ENCODE measurements at places on chromosomes 11 and 22.

- no peak for DNase-seq
Measured at GRCh38 chr22:31212783-31213629, 908 bp downstream of the LIMK2 start.

- DNase-seq, result no peak
Measured at GRCh38 chr22:35491908-35492380, 48.7 kb upstream of the RASD2 start.

DNA sequence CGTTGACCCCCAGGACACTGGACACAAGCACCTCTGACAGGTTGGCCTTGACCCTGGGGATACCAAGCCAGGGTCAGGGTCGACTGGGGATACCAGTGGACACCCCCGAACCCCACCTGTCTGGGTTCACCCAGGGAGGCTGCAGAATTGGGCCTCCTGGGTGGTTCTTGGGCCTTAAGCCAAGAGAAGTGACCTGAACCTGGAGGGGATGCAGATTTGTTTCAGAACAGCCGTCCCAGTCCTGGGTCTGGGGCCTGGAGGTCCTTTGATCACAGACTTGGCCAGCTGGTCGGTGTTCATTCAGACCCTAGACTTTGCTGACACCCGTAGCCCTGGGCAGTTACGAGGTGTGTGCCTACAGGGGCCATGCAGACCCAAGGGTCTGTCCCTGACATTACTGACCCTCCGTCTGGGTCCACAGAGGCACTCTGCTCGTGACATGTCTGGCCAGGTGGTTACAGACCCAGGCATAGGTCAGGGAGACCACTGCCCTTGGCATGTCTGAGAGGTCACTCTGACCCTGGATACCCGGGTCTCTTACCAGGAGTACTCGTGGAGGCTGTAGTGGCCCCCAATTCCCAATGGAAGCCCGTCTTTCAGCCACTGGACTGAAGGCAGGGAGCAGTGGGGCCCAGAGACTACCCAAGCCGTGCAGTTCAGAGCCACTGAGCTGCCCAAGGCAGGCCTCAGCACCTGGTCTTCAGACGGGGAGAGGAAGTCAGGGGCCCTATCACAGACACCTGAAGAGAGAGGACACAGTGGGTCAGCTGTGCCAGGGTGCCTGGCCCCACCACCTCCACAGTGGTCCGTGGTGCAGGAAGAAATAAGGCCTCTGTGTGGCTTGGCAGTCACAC, 6.4 kb downstream of the SIGIRR start:
- DNase-seq, result no peak

DNA sequence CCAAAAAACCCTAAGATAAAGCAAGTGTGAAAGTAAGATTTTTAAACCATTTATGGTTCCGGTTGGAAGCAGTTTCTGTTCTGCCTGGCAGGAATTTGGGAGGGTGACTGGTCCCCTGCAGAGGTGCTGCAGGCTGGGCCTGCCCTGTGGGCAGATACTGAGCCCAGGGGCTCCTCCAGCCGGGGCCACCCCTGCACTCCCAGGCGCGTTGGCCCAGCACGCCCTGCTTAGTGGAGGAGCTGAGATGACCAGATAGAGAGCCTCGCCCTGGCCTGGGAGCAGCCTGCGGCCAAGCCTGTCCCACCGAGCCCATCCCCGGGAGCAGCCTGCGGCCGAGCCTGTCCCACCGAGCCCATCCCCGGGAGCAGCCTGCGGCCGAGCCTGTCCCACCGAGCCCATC, 8.0 kb downstream of the PHLDA2 start:
- DNase-seq, result no peak

- DNase-seq, result no peak
Measured at GRCh38 chr11:47229161-47229560, 14.4 kb downstream of the DDB2 start.

GRCh38 chr22:20145206-20145831, 5.5 kb downstream of the CCDC188 start:
- DNase-seq, result no peak

DNA sequence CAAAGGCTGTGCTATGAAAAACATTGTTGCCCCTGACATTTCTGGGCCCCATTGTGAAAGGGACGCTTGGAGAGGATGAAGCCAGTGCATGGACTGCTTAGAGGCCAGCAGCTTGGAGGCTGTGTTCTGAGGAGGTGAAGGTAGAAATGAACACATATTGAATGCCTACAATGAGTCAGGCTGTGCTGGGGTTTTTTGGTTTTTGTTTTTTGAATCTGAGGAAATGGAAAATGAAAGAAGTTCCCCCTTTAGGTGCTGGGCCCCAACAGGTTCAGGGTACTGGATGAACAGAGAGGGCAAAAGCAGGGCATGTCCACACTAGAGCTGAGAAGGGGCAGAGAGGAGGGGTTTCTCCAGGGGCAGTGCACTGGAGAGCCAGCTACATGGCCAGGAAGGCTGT, 166.1 kb upstream of the API5 start:
- DNase-seq, result no peak

GRCh38 chr11:35946766-35947165, 2.9 kb downstream of the LDLRAD3 start:
- DNase-seq, result no peak

- DNase-seq, result no peak
Measured at GRCh38 chr11:123905826-123906225, 3.9 kb downstream of the OR8D4 start.

DNA sequence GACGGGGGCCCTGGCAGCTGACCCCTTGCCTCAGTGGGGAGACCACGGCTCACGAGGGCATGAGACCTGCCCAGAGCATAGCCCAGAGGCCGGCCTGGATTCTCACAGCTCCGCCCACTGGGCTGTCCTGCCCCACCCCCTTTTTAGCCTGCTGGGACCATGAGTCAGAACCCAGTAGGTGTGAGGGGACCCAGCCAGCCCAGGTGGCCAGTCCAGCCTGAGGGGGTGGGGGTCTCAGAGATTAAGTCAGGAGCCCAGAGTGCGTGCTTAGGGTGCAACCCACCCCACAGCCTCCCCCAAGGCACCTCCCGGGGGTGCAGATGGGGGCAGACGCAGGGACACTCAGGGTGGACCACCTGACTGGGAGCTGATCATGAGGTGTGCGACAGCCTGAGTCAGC, 40.1 kb upstream of the PPARA start:
- DNase-seq, result no peak

GRCh38 chr11:127061947-127062346, 61.4 kb upstream of the KIRREL3 start:
- DNase-seq, result no peak

DNA sequence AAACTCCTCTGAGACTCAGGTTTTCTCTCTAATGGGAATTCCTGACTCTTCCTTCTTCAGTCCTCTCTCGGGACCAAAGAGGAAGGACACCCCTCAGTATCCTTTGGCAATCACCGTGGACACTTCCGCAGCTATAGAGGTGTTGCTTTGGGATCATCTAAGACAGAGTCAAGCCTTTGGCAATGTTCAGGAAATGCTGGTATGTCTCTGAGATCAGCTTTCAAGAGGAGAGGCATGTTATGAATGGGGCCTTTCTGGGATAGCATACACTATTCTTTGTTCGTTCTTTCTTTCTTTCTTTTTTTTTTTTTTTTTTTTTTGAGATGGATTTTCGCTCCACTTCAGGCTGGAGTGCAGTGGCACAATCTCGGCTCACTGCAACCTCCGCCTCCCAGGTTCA, 14.2 kb upstream of the OLFML1 start:
- DNase-seq, result no peak

DNA sequence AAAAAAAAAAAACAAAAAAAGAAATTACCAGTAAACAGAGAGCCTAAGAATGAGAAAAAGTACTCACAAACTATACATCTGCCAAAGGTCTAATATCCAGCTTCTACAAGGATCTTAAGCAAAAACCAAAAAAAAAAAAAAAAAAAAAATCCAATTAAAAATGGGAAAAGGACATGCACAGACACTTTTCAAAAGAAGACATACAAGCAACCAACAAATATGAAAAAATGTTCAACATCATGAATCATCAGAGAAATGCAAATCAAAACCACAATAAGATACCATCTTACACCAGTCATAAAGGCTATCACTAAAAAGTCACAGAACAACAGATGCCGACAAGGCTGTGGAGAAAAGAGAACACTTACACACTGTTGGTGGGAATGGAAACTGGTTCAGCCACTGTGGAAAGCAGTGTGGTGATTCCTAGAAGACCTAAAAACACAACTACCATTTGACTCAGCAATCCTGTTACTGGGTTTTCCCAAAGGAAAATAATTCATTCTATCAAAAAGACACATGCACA, 18.3 kb downstream of the MS4A6A start:
- DNase-seq, result no peak

GRCh38 chr11:106306942-106307341, 229.5 kb downstream of the AASDHPPT start:
- no peak for DNase-seq

DNA sequence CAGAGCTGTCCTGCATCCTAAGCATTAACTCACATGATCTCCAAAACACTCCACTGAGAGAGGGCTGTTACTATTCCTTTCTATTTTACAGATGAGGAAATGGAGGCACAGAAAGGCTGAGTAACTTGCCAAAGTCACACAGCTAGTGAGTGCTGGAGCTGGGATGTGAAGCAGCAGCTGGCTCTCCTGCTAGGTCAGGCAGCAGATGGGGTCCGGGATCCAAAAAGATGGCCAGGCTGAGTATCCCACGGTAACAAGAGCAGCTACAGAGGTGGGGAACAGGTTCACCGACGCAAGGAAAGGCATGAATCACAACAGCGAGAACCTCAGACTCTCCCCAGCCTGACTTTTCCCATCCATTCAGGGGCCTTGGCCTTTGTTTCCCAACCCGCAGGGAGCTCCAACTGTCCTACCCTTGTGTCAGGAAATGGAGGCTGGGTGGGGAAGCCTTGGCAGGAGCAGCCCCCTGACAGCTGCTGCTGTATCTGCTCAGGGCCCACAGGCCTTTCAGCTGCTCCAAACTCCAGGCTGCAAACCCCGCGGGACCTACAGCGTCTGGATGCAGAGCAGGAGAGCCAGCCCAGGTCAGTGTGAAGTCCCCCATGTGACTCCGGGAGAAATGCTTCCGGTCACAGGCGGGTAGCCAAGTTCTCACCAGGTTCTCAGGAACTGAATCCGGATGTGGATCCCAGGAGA, 29.5 kb downstream of the DKK3 start:
- DNase-seq, result no peak

DNA sequence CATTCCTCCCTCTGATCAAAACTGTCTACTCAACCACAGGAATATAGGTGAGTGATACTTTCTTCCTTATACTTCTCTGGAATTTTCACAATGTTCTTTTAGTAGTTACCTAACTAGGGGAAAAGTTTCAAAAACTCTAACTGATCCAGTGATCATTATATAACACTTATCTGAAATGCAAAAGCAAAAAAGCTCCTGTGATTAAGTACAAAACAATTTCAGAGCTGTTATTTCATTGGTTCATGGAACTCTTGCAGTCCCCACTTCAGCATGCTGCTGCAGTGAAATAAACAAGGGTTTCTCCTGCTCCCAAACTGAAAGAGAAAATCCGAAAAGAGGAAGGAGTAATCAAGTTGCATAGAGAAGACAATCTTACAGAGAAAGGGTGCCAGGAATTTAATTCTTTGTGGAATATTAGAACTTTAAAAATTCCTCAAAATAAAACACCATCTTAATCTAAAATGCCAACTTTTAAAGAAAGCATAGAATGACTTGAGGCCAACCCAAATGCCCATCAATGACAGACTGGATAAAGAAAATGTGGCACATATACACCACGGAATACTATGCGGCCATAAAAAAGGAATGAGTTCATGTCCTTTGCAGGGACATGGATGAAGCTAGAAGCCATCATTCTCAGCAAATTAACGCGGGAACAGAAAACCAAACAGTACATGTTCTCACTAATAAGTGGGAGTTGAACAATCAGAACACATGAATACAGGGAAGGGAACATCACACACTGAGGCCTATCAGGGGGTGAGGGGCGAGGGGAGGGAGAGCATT, 20.3 kb downstream of the PPP2R1B start:
- no peak for DNase-seq

GRCh38 chr11:66068154-66068821, 1.8 kb upstream of the PACS1 start:
- DNase-seq, result peak; percentile 63

- no peak for DNase-seq
Measured at GRCh38 chr11:6655790-6656583, at the start of gene DCHS1. Gene DCHS1 (minus strand): TSS chr11:6655809. CDS start chr11:6641613, 14,196 bp downstream.

DNA sequence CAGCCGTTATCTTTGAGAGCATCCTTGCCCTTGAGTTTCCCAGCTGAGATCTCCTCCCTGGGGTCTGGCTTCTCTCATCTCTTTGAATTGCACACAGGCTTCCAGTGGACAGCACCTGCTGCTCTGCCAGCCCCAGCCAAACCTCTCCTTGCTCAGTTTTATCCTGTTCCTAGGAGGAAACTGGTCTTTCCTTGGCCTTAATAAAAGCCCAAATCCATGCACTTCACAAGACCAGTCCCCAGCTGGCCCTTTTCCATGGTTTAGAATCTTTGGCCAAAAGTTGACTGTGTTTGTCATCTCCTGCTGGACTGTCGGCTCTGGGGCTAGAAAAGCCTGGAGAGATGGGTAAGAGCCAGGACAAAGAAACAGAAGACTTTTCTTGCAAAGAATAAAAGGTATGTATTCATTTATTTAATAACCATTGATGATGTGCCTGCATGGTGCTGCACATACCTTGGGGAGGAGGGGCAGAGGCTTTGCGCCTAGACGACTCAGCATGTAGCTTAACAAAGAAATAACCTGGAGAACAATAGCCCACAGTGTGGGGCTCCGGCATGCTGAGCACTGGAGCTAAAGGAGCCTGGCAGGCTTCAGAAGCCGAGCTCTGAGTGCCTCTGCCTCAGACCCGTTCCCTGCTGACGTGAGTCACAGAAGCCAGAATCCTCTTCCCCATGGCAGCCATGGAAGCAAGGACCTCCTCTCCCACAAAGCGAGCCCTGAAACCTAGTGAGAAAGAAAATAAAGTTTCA, 319.3 kb upstream of the B3GAT1 start:
- DNase-seq, result no peak
